ENCODE measurements at places on chromosomes 16 and 17.
A peak's percentile ranks its signal among the peaks of the same experiment; 100 is the strongest.

DNA sequence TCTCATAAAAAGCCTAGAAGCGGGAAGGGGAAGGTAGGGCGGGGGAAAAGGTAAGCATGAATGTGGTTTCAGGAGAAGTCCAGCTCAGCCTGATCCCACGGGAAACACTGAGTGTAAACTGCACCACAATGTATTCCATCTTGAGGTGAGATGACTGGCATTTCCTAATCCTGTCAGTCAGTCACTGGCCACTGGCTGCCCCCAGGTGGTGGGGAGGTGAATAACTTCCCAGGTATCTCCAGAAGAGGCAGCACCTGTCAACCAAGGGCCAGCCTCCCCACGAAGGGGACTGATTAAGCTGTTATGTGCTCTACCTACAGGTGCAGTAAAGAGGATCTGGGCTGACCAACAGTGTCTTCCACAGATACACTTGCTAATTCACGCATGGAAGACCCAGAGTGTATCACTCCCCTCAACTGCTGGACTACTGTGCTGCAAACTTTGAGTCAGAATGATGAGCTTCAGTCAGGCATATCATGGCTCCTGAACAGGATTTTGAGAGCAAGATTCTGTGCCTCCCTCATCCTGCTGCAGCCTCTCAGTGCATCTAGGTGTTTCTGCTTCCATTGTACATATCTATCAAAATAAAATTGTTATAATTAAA is 108.5 kb upstream of the CCL2 start:
- peak; percentile 28 for DNase-seq

GRCh38 chr17:74760404-74761105 is 12.1 kb downstream of the NHERF1 start:
- peak; percentile 96 for DNase-seq

GRCh38 chr17:42681976-42682721 is at the start of gene CNTNAP1:
Gene CNTNAP1 (plus strand): TSS chr17:42682531. CDS start chr17:42682830, 299 bp downstream.
- DNase-seq = no peak

GRCh38 chr17:283911-284675 is 68.5 kb downstream of the RPH3AL start:
- peak; percentile 38 for DNase-seq
